Panc1 (cell line): ENCODE measurements at places on chromosomes 11 and 22.
A peak's percentile ranks its signal among the peaks of the same experiment; 100 is the strongest.

DNA sequence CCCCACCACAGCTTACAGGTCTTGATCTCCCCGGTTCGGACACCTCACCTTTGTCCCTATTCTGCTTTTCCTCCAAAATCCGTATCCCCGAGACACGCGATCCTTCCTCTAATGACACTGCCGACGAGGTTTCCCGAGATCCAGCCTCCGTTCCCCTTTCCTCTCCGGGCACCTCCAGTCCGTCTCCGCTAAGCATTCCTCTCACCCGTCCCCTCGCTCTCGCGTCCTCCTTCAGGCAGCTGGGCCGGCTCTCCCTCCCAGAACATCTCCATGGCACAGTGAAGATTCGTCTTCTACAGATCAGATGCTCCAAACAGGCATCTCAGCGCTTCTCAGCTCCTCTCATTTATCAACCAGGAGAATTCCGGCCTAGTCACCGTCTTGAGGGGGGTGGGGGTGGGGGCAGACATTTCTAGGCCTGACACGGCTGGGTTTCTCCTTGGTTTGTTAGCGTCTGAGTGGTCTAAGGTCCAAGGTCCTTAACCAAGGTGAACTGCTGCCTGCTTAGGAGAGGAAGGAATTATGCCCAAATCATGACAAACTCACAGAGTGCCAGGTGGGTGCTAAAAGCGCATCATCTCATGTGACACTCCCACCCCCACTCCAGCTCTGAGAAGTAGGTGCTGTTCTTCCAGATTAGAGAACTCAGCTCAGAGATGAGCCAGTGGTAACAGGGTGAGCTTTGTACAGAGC, at the start of gene SPTBN2:
Gene SPTBN2, minus strand, starts transcription at position 524 of the 693 bp plus-strand sequence. CDS start 7,976 bp downstream, outside the sequence.
- no peak for DNase-seq

GRCh38 chr22:44686873-44687600, 15.0 kb upstream of the PRR5 start:
- no peak for DNase-seq

DNA sequence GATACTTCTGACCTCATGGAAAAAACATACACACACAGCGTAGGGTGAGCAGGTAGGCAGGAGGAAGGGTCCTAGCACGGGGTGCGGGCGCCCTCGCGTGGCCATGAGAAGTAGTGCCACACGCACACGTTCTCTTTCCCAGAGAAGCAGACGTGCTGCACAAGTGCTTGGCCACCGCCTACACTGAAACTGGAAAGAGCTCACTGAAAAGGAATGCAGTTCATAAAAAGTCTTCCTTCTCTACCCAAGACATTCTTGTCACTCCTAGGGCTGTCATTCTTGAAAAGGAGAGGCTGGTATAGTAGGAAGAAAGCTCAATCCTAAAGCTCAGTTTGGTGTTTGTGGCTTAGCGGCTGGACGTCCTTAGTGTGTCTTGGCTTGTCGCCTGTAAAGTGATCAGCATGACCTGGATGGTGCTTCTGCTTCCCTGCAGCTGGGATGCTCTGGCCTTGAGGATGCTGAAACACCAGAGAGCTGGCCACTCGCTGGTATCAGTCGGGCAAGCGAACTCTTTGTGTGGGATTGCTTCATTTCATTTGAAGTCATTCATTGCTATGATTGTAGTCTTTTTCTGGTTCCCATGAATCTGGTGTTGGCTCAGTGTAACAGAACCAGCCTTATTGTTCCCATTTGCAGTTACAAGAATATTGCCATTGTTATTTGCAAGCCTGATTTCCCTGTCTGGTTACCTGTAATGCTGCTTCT, 303.8 kb downstream of the NTM start:
- DNase-seq: peak; percentile 47

- no peak for DNase-seq
These were observed 44.2 kb downstream of the PPFIA1 start for GRCh38 chr11:70314730-70315129.

DNA sequence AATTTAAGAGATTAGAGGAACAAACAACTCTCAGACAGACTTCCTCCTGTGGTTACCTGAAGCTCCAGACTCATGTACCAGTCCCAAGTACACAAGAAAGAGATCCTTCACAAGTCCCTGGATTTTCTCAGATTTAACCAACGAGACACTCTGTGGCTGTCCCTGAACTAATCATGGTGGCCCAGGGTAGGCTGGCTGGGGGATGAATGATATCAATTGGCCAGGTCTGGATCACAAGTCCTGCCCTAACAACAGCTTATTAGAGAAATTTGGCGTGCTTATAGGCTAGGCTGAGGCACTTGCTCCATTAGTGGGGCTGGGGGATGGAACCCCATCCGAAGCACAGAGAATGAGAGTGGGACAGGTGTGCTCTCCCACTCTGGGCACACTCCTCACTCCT, 22.1 kb downstream of the HEPHL1 start:
- DNase-seq: no peak

GRCh38 chr11:85826116-85826855, 15.3 kb upstream of the SYTL2 start:
- DNase-seq: no peak
